ENCODE measurements at places on chromosomes 16 and 17.

GRCh38 chr16:69110406-69110805 is 5.0 kb downstream of the HAS3 start:
- DNase-seq: no peak

GRCh38 chr17:1979182-1979985 is 45.8 kb downstream of the RTN4RL1 start:
- no peak for DNase-seq

- no peak for DNase-seq
These were observed 27.3 kb upstream of the GSG1L start for GRCh38 chr16:28090646-28091377.

- no peak for DNase-seq
These were observed 81.9 kb downstream of the KCNJ18 start for GRCh38 chr17:21774263-21774662.

- DNase-seq: no peak
These were observed 47.8 kb downstream of the BMERB1 start for GRCh38 chr16:15482068-15482747.

DNA sequence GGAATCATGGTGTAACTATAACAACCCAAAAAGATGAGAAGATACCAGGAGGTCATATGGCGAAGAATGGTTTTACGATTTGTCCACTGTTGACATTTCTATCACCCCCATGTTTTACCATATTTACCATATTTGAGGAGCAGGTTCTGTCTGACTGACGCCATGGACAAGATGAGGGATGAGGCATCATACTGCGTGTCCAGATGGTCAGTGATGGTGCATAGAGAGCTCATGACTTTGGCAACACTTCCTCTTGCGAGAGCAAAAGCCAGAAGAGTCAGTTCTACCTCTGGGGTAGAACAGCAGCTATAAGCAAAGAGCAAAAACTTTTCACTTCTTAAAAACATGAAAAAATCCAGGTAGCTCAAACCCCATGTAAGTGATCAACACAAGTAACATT is 38.3 kb downstream of the ZZEF1 start:
- DNase-seq: no peak

- DNase-seq: no peak
These were observed at the start of gene GPRC5C for GRCh38 chr17:74431568-74432423. TSS of gene GPRC5C (plus strand) at chr17:74432088. CDS start at chr17:74439777, 7,689 bp downstream.

GRCh38 chr17:74738051-74738996 is 1.3 kb downstream of the RAB37 start:
- DNase-seq: no peak

- DNase-seq: no peak
These were observed 4.9 kb upstream of the HIGD1B start for GRCh38 chr17:44842748-44843147.

GRCh38 chr16:8804313-8804712 is 6.7 kb downstream of the PMM2 start:
- DNase-seq: no peak

DNA sequence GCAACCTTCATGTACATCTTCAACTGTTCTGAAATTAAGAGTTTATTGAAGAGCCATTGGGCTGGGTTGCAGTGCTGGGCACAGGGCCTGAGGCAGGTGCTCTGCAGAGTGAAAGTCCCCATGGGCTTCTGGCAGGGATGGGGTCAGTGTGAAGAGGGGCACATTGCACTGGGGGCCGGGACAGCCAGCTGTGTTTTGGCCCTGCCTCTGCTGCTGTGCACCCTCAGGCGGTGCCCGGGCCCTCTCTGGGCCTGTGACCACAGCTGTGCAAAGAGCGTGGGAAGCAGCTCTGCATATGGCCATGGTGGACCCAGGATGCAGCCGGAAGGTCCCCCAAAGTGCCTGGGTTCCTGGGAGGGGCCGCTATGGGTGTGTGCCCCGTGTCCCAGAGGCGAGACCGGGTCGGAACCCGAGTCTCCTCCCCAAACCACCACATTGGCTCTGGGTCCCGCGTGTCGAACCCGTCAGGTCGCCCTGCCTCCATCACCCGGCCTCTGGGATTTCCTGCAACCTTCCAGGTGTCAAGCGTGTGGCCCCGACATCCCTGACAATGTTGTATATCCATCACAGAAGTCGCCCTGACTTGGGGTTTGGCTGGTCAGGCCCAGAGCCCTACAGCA is 38.2 kb upstream of the ZNF469 start:
- DNase-seq: no peak

GRCh38 chr16:7378024-7378695 is 45.5 kb downstream of the RBFOX1 start:
- no peak for DNase-seq

DNA sequence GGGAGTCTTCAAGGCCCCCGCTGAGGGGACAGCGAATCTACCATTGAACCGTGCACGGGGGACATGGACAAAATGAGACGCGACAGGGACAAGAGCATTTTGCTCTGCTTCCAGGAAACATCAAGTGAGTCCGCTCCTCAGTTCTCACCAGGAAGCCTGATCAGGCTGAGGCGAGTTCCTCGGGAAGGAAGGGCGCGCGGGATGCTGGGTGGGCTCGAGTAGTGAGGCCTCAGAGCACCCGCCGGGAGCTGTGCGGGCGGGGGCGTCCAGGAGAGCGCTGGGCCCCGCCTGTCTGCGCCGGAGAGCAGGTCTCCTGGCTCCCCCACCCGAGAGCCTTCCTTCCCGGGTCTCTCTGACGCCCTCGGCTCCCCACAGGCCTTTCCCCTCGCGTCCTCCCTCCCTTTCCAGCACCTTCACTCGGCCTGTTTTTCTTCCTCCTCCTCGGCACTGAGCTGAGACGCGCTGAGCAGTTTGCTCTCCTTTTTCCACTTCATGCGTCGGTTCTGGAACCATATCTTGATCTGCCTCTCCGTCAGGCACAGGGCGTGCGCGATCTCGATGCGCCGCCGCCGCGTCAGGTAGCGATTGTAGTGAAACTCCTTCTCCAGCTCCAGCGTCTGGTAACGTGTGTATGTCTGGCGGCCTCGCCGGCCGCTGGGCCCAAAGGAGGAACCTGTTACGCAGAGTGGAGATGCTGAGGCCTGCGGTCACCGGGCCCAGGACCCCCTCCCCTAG is 2.6 kb upstream of the HOXB5 start:
- DNase-seq: no peak

DNA sequence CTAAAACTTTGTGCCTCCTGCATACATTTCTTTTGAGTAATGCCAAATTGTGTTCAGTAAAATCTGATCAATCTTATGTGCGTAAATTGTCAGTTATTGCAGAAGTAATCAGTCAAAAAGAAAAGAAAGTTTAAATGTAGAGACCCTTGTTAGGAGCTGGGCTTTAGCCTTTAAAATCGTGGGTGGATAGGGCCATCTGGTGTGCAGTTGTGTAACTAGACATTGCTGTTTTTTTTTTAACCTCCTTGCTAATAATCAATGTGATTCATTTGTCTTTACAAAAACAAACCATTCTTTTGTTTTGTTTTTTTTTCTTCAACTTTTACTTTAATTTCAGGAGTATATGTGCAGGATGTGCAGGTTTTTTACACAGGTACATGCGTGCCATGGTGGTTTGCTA is 5.3 kb upstream of the WWOX start:
- no peak for DNase-seq

GRCh38 chr17:57699751-57700219 is 45.3 kb downstream of the CCDC182 start:
- DNase-seq: no peak

DNA sequence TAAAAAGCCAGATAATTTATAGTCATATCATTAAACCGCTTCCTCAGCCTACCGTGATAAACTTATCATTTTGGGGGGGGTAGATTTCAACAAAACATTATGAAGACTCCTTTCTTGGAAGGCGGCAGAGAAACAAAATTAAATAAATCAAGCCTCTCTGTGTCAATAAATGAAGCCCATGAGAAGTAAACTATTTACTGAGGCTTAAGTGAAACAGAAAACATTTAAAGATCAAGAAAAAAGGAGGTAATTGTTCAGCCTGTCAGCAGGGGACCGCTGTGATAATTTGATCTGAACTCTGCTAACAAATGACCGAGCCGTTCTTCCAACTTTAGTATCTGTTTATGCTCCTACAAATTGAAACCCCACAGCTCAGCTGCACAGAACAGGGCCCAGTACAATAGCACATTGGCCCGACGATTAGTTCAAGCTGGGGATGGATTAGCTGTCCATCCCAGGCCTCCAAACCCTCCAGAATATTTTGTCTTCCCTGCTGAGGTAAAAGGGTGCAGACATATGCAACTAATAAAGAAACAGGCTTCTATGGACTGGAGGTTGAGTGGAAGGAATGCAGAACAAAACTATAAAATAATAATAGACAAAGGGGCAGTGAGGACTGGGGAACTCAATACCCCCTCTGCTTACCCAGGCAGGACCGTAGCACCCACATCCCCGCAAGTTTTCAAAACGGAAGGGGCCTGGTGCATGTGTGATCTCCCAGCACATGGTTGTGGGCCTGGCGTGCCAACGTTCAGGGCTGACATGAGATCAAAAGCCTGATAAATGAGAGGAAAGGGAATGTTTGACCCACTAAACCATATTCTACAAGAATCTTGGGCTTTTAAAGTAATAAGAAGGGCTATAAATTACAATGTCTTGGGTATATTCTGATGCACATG is 298.1 kb upstream of the IRX5 start:
- no peak for DNase-seq

GRCh38 chr17:39629898-39630297 is 3.1 kb downstream of the PPP1R1B start:
- no peak for DNase-seq

DNA sequence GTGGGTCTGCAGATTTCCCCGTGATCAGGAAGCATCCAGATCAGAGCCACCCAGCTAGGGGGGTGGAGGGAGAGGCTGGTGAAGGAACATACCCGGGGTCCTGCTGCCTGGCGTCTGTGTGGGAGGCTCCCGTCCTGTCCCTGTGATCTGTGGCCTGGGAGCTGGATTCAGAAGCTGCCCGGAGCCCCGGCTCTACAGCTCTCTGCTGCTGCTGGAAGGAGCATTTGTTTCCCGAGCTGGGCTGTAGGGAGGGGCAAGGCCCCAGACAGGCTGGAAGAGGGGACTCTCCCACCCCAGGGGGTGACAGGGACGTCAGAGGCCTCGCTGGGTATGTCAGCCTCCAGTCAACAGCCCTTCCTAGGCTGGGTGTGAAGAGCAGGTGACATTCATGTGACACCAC is 10.2 kb downstream of the SOX8 start:
- DNase-seq: no peak

GRCh38 chr16:87954361-87954760 is 3.1 kb downstream of the BANP start:
- DNase-seq: no peak

- no peak for DNase-seq
These were observed 8.4 kb downstream of the HBQ1 start for GRCh38 chr16:188674-189073.

DNA sequence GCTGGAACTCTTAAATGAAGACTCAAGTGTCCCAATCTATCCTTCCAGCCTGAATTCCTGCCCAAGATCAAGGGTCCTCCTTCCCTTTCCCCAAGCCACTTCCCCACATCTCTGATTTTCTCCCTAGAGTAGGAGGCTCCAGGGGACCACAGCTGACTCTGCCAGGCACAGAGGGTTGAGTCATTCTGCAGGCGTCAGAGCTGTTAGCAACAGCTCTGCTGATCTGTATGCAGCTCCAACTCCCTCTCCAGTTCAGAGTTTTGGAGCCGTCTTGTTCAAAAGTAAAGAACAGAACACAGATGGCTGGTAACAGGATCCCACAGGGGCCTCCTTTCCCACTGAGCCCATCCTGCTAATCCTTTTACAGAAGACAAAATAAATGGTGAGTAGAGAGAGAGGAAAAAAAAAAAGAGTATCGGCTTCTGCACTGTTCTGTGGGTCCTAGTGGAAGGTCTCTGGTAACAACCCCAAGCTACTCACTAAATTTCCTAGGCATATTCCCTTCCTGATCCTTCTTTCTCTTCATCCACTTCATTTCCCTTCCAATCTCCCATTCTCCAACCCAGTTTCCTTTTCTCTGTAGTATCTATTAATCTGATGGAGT is 13.4 kb upstream of the TAOK1 start:
- no peak for DNase-seq

DNA sequence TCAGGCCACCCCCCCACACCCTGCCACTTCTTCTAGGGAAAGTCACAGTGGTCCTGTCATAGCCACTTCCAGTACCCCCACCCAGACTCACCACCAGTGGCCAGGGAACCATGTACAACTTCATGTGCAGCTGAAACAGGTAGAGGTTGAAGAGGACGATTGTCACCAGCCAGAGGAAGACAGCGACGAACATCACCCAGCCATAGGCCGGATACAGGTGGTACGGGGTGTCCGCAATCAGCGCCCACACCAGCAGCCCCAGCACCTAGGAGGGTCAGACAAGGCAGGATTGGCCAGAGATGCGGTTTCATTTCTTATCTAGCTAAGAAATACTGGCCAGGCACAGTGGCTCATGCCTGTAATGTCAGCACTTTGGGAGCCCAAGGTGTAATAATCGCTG is 16.7 kb downstream of the ARL2BP start:
- DNase-seq: no peak

- no peak for DNase-seq
These were observed 1.3 kb upstream of the RAB11FIP3 start for GRCh38 chr16:424033-424622.

DNA sequence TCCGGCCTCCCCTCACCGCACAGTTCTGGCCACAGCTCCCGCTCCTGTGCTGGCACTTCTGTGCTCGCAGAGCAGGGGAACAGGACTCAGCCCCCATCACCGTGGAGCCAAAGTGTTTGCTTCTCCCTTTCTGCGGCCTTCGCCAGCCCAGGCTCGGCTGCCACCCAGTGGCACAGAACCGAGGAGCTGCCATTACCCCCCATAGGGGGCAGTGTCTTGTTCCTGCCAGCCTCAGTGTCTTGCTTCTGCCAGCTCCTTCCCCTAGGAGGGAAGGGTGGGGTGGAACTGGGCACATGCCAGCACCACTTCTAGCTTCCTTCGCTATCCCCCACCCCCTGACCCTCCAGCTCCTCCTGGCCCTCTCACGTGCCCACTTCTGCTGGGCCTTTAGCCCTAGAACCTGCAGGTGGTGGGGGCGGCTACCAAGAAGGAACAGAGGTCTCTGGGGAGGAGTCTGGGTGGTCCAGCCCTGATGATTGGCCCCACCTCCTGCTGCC is 645 bp upstream of the ELMO3 start:
- DNase-seq: no peak

DNA sequence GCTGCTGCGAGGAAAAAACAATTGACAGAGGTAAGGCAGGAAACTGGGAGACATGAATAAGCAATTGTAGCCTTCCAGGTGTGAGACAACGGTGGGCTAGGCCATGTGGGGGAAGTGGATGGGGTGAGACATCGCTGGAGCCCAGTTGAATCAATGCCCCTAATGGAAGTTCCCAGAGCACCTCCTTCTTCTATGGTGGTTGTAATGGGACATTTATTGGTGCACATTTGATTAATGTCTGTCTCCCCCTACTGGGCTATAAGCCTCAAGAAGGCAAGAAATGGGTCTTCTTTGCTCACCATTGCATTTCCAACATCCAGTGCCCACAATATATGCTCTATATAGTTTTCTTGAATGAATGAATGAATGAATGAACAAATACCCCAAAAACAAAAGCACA is 22.7 kb upstream of the CD300E start:
- no peak for DNase-seq

GRCh38 chr16:58678269-58678668 is 6.3 kb downstream of the SLC38A7 start:
- no peak for DNase-seq

Measured in mesothelial cell of epicardium (in vitro differentiated cells).